Midbrain (tissue), 1 donor: ENCODE measurements at places on chromosomes 5 and 9.
A peak's percentile ranks its signal among the peaks of the same experiment; 100 is the strongest.

GRCh38 chr9:113993838-113994540, 84.1 kb downstream of the AMBP start:
- peak; percentile 70 for DNase-seq

DNA sequence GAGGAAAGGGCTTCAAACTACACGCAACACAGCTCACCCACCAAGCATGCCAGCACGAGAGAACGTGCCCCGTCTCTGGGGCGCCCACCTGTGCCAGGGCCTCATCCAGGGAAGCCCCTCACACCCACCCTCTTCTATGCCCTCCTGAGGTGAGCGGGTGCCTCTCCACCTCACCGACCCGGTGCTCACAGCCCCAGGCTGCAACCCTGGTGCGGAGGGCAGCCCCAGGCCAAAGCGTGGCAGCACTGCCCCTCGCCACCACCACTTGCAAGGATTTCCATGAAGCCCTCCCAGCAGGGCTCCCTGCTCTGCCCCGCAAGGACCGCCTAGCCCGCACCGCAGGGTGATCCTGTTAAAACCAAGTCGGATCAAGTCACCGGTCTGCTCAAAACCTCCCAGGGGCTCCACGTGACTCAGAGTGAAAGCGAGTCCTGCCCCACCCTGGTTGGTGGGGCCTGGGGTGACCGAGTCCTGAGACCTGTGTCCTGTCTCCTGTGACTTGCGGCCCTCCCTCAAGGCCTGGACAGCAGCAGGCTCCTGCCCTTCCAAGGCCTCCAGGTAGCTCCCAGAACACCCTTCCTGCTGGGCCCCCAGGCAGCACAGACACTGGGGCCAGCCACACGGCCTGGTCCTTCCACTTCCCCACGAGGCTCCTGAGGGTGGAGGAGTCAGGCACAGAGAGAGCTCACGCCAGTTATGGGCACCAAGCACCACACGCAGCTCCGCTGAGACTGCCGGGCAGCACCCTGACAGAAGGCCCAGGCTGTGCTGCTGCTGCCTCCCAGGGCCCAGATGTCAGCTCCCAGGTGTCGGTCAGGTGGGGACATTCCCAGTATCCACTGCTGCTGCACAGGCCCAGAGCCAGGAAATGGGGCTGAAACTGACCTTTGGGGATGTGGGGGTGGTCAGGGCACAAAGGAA, 12.7 kb downstream of the BRD3 start:
- DNase-seq, result no peak

DNA sequence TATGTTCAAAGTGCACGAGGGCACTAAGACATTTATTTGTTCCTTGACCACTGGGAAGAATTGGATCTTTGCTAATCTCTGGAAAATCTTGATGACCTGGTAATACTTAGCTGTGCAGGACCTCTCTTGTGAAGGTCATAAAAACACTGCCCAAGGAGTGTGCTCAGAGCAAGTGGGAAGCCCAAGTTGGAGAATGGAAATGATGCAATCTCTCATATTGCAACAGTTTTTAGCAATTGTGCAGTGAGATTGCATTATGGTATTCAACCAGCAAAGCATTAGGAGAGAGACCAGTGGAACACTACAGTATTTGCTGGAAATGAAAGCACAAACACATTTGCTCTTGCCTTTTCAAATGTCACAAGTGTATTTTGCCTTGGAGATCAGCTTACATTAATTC, 34.5 kb downstream of the TXNDC8 start:
- no peak for DNase-seq

DNA sequence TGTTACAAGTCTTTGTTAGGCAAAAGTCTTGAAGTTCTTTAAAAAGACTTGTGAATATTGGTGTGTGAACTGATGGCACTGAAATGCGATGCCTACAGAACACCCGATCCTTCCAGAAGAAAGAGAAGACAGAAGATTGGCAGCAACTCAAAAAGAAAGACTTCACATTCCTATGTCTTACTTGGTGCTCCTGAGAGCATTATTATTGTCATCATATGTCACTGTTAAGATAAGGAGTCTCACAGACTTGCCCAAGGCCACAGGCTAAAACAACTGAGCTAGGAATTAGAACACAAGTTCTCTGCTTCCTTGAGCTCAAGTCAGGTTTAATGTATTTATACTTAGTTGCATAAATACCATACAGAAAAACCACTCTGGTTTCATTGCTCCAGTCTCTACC, 198.0 kb downstream of the PARP8 start:
- DNase-seq, result no peak

DNA sequence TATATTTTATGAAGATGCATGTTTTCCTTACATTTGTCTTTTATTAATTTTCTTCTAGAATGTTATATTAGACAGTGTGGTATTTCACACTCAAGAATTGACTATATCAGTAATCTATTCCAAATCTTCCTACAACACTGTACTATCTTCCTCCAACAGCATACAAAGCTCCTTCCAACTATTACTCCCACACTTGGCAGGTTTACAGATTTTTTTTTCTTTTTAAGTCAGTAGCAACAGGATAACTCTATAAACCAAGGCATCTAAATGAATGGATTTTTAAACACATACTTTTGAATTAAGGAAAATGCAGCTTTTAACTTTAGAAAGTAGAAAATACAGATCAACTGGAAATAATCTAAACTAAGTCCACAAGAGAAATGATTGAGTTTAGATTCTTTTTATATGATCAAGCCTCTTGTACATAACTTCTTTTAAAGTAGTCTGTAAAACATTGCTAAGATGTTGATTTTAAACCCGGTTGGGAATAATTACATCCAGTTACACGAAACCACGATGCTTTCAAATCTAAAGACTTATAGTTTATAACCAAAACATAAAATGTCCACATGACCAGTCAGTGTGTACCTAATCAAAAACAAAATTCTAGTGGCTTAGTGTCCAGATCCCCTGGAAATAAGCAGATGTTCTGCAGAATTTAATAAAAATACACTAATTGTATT, 281.6 kb downstream of the ADAMTS6 start:
- no peak for DNase-seq

DNA sequence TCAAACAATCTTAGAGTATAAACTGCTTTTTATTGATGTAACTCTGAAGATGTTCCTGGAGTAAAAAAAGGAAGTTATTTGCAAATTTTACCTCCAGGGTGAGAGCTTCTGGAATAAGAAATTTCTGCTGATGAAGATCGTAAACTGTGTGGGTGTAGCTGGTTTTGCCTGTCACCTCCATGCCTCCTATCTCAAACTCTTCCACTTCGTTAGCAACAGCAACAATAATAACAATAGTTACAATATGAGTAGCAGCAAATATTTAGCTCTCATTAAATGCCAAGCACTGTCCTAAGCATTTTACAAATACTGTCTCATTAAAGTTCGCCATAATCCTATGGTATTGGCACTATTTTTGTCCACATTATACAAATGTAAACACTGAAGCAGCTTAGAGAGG, 57.9 kb downstream of the GCNT1 start:
- no peak for DNase-seq

GRCh38 chr5:181223729-181224389, 778 bp downstream of the TRIM41 start:
- no peak for DNase-seq
